ENCODE measurements at places on chromosomes 3 and 15.
A peak's percentile ranks its signal among the peaks of the same experiment; 100 is the strongest.

DNA sequence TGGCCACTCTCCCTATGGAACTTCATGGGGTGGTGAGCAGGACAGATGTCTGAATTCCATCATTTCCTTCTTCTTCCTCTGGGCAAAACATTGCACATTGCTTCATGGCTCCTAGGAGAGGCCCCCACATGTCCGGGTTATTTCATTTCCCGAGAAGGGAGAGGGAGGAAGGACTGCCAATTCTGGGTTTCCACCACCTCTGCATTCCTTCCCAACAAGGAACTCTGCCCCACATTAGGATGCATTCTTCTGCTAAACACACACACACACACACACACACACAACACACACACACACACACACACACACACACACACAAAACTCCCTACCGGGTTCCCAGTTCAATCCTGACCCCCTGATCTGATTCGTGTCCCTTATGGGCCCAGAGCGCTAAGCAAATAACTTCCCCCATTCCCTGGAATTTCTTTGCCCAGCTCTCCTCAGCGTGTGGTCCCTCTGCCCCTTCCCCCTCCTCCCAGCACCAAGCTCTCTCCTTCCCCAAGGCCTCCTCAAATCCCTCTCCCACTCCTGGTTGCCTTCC lies 1.9 kb downstream of the RHO start:
- no peak for DNase-seq

- no peak for DNase-seq
These were observed 32.5 kb upstream of the CHRNB4 start for GRCh38 chr15:78673476-78673875.

DNA sequence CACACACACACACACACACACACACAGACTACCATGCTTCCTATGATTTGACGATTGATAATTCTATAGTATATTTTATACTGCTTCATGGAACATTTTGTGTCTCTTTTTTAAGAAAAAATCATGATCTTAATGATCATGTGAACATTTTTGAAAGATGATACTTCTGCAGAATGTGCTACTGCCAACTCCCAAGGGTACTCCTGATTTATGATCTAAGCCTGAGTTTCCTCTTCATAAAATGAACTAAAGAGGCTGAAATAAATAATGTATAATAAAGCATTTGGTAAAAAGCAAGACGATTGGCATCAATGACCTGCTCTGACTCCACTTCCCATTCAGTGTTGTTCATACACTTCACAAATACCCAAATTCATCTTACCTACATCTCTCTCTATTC lies 333.8 kb upstream of the RBMS3 start:
- DNase-seq, result no peak

GRCh38 chr3:42493126-42493797 lies 9.2 kb upstream of the VIPR1 start:
- DNase-seq, result no peak

DNA sequence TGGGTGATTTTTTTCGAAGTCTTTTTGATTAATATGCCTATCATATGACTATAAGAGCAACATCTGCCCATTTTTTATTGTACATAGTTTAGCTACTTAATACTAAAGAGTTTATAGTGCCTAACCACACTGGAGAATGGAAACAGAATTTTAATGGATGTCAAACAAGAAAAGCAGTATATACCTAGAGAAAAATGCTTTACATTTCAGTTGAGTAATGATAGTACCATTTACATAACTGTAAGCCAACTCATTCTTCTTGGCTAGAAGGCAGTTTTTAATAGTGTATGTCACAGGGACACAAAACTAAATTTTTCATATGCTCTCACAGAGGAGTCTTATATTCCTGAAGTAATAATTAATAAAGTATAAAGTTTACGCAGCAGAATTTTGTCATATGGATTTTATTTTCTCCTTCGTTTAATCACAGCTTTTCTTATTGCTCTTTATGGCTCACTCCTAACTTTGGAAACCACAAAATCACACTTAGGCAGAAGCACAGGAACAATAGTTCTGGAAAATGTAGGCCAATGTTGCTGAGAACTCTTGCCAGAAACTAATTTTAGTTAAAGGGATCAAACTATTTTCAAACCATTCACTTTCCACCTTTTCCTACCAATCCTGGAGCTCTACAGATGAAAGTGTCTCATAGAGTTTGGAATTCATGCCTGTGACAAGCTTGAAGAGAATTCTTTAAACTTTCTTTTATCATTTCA lies 243.6 kb downstream of the ZIC1 start:
- DNase-seq, result no peak

DNA sequence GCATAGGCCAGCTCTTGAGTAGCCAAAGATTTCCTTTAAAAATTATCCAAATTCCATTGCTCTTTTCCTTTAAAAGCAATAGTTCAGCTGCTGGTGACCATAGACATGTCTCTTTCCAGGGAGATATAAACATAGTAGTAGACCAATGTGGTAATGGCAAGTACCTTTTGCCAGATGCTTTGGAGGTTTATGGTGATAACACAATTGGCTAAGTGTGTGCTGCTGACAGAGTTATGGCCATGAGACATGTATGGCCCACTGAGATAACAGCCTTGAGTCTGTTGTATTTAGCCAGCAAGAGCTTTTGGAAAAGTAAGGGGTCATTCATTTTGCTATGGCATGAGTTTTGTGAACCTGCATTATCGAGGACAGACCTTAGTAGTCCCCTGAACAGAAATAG lies 1146.8 kb downstream of the TUSC7 start:
- no peak for DNase-seq

GRCh38 chr3:116474032-116474780 lies 28.9 kb upstream of the LSAMP start:
- DNase-seq, result no peak

DNA sequence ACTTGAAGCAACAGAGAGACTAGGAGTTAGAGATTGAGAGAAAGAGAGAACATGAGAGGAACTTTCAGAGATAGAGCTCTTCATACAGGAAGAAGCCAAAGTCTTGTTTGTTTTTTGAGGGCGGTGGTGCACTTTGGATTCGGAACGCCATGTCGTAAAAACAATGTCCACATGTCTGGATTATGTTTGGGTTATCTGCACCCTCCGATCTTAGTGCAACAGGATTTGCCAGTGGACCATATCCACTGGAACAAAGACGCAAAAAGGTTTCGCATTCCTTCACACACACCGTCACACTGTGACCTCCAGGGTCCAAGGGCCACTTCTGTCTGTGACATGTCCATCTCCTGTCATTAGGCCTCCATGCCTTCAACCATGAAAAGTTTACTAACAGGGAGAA lies 141.8 kb upstream of the ATP11B start:
- DNase-seq, result no peak

DNA sequence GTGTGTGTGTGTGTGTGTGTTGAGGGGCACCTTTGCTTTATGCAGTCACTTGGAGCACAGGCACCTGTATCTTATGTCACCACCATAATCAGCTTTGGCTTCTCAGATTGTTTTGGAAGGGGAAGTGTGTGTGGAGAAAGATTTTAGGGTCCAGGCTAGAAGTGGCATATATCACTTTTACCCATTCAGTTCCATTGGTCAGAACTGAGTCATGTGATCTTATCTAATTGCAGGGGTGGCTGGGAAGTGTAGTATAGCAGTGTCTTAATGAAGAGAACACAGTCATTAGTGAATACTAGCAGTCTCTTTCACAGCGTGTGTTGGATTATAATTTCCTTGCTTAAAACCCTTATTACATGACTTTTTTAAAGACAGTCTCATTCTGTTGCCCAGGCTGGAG lies 20.6 kb downstream of the NCK1 start:
- no peak for DNase-seq

GRCh38 chr3:81816473-81817250 lies 55.2 kb upstream of the GBE1 start:
- no peak for DNase-seq

GRCh38 chr3:178079966-178080365 lies 456.3 kb upstream of the KCNMB2 start:
- no peak for DNase-seq

- DNase-seq, result no peak
These were observed 19.8 kb downstream of the DGKG start for GRCh38 chr3:186342197-186342596.

GRCh38 chr15:93082861-93083260 lies 6.2 kb downstream of the RGMA start:
- DNase-seq, result no peak

DNA sequence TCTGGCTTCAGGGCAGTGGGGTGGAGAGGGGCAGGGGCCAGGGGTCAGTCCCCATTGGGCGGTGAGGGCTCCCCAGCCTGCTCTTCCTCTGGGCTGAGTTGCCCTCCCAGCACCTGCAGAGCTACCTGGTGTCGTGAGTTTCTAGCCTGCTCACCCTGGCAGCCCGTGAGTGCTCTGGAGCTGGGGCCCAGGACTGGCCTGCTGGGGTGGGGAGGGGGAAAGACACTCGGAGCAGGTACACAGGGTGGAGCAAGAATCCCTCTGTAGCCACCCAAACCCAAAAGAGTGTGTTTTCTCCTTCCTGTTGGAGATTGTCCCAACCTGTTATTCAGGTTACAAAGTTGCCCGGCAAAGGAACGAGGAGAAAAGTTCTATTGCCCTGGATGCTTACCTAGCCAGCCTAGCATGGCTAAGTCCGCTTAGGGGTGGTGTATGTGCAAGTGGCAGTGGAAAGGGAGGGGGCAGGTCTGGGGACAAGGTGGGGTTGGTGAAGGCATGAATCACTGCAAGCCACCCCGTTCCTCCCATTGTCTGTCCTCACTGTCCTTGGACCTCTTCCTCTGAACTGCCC lies 8.9 kb downstream of the FAM3D start:
- DNase-seq, result no peak

- no peak for DNase-seq
These were observed 20.8 kb downstream of the SLC12A8 start for GRCh38 chr3:125191730-125192129.

DNA sequence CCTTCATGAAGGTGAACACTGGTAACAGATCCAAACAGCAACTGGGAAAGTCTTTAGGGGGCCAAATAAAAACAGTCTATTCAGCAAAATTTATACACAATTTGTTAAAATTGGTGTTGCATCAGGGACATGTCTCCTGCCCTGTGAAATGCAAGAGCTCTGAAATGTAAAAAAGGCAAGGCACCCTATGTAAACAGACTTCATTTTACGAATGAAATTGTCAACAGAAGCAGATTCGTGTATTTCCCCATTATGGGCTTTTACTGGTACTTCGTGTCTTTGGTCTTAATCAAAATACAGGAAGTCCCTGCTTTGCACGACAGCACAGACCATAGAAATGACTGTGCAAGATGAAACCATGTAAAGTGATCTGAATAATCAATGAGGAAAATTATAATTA lies 127.3 kb upstream of the THBS1 start:
- DNase-seq, result no peak

DNA sequence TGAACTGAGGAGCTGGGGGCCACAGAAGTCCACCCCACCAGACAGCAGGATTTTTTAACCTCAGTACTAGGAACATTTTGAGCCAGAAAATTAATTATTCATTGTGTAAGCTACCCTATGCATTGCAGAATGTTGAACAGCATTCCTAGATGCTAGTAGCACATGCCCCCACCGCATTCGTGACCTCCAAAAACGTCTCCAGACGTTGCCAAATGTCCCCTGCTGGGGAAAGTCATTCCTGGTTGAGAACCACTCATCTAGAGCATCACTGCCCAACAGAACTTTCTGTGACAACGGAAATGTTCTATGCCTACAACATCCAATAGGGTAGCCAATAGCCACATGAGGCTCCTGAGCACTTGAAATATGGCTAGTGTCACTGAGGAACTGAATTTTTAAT lies 333.5 kb downstream of the FOXP1 start:
- no peak for DNase-seq

DNA sequence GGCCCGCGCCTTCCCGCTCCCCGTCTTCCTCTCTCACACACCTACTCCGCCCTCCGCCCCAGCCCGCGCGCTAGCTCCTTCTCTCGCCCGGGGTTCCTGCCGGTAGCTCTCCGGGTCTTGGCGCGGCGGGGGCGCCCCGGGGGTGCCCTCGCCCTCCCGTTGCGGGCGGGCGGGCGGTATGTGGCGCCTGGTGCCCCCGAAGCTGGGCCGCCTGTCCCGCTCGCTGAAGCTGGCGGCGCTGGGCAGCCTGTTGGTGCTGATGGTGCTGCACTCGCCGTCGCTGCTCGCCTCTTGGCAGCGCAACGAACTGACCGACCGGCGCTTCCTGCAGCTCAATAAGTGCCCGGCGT lies 507 bp downstream of the DIPK2A start:
- no peak for DNase-seq

- no peak for DNase-seq
These were observed 470.8 kb downstream of the SOX2 start for GRCh38 chr3:182182531-182182968.

DNA sequence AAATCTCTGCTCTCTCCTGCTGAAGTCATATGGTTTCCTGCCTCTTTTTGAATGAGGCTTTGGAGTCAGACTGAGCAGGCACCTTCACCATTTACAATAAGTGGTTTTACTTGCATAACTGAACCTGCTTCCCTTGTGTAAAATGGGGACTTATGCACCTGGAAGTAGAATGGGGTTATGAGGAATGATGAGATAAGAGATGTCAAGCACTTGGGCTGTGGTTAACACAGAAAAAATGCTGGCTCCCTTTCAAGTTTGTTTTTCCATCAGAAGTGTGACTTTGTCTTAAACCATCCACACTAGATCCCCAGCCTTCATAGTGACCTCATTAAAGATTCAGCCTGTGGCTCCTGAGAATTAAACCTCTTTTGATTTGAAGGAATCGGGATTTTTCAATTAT lies 5.2 kb downstream of the EXOSC7 start:
- no peak for DNase-seq

DNA sequence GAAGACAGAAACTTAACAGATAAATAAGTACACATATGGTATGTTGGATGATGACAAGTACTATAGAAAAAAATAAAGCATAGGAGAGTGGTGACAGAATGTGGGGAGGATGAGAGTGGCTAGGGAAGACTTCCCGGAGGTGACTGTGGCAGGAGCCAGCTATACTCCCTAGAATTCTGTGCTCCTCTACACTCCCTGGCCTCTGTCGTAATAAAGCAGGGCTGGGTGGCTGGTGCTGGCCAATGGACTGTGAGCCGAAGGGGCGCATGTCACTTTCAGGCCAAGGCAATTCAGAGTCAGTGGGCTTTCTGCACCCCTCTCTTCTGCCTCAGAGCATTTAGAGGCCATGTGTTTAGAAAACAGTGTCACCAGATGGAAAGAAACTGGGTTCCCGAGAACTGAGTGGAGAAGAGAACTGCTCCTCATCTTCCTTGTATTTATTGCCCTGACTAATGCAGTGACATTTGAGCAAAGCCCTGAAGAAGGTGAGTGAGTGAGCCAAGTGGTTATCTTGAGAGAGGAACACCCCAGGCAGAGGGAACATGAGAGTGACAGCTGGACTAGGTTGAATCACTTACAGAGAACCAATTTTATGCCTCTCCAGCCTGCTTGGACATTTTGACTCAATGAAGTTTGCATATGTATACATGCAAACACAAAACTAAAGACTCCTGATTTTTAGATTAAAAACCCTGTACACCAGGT lies 5.2 kb upstream of the VPS8 start:
- no peak for DNase-seq

- peak; percentile 10 for DNase-seq
These were observed 103.3 kb upstream of the PRTG start for GRCh38 chr15:55846116-55846707.

DNA sequence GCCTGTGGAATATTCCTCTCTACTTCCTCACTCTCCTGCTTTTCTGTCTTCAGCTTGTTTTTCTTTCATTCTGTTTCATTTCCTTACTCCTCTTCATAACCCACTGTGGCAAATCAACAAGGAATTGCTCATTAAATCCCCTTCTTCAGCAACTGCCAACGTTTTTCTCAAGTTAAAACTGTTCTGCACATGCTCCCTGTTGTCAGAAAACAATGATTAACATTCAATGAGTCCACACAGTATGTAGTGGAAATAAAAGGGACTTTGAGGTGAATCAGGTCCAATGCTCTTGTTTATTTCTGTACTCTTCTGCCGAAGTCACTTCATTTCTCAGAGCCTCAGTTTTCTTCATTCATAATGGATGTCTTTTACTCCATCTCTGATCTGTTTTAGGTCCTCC lies 11.9 kb upstream of the ROBO2 start:
- no peak for DNase-seq

Data from stimulated activated CD8-positive, alpha-beta memory T cell treated with anti-CD3 and anti-CD28 coated beads, Interleukin-7, amount 100 ng/mL, for 48 hours (primary cell).